ENCODE measurements at places on chromosomes 13 and 19.

DNA sequence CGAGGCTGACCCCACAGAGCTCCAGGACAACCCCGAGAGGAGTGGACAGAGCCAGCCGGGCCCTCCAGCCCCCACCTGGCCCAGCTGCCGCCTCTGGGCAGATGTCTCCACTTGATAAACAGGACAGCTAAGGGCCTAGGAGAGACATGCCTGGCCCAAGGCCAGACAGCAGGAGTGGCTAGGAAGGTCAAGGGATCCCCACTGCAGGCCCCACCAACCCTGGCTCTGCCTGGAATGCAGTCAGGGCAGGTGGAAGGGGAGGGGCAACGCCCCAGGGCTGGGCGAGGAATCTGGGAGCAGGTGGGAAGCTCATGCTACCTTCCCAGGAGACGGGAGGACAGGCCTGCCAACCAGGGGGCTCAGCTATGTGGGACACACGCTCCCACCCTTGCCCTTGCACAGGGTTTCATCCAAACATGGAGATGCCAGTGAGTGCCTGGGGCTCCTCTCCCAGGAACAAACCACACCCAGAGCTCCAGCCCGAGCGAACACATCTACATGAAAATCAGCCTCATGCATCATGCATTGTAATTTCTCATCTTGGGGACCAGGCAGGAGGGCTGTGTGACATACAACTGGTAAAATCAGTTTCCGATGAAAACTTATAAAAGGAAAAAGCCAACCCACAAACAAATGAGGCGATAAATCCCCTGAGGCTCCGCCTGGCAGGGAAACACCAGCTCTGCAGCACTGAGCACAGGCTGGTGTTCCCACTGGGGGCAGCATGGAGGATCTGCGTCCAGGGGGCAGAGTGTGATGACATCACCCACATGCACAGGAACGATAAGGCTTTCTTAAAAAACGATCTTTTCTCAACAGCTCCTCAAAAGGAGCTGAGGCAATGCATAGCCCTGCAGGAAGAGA is 25.0 kb downstream of the SH3GL1 start:
- DNase-seq = no peak

- no peak for DNase-seq
These were observed 77.1 kb downstream of the GGACT start for GRCh38 chr13:100511466-100511865.

GRCh38 chr19:13652810-13653590 is 111.3 kb upstream of the MRI1 start:
- no peak for DNase-seq

DNA sequence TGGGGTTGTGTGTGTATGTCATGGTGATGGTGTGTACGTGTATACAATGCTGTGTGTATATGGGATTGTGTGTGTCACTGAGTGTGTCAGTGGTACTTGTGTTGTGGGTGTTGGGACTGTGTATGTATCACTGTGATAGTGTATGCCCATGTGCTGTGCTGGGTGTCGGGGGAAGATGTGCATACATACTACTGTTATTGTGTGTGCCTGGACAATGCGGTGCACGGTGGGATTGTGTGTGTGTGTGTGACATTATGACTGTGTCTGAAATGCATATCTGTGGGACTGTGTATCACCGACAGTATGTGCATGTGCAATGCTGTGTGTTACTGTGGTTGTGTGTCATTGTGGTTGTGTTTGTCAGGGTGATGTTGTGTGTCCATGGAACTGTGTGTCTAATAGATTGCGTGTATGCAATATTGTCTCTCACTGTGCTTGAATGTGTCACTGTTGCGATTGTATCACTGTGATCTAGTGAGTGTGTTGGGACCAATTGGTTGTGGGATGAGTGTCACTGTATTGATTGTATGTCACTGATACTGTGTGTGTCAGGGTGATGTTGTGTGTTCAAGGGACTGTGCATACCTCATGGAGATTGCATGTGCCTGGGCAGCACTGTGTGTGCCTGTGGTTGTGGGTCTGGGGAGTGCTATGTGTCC is 11.0 kb upstream of the BBC3 start:
- DNase-seq = no peak

- DNase-seq = no peak
These were observed 37.1 kb downstream of the UTP14C start for GRCh38 chr13:52061587-52061986.

GRCh38 chr19:33914599-33914998 is 117.9 kb downstream of the KCTD15 start:
- no peak for DNase-seq

DNA sequence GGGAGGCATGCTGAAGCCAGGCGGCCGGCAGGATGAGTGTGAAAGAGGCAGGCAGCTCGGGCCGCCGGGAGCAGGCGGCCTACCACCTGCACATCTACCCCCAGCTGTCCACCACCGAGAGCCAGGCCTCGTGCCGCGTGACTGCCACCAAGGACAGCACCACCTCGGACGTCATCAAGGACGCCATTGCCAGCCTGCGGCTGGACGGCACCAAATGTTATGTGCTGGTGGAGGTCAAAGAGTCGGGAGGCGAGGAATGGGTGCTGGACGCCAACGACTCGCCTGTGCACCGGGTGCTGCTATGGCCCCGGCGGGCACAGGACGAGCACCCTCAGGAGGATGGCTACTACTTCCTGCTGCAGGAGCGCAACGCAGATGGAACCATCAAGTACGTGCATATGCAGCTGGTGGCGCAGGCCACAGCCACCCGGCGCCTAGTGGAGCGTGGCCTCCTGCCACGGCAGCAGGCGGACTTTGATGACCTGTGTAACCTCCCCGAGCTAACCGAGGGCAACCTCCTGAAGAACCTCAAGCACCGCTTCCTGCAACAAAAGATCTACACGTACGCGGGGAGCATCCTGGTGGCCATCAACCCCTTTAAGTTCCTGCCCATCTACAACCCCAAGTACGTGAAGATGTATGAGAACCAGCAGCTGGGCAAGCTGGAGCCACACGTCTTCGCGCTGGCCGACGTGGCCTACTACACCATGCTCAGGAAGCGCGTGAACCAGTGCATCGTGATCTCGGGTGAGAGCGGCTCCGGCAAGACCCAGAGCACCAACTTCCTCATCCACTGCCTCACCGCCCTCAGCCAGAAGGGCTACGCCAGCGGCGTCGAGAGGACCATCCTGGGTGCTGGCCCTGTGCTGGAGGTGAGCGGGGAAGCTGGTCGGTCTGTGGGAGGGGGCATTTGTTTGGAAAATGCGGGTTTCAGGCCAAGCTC is 26.4 kb downstream of the MYO9B start:
- DNase-seq = no peak

DNA sequence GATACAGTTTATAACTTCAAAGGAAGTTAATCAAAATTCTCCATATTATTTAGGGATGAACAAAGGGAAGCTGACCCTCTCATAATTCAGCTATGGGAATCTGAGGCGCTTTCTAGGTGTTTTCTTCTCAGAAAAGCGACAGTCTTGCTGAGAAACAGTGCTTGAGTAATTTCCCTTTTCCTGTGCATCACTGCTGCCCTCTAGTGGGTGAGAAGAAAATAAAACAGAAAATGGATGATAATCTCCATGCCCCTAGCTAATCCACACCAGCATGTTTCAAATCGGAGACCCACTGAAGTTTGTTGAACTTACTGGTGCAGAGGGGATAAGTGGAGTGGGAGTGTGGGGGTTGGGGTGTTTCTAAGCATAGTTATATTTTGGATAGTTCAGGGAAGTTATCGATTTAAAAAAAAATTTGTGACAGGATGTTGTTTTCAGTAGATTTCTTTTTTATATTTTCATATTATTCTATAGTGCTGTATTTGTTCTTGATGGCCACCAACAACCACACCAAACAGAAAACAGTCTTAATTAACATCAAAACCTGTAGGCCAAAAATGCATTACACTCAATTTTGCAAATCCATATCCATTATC is 21.4 kb downstream of the LCP1 start:
- DNase-seq = peak; percentile 11

DNA sequence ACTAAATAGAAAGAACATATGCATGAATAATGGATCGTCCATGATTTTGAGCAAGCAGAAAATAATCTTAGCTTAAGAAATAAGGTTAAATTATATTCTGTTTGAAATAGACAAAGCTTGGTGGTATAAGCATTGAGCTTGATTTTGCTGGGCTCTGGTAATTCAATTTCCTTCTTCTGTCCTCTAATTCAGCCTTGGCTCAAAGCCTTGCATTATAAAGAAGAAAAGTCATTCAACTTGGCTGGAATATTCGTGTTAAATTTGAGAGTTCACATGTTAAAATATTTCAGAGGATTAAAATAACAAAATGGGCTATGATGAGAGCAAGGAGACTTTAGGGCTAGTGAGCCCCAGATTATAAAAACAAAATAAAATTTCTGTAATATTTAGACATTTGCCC is 415.4 kb upstream of the PCDH20 start:
- no peak for DNase-seq

GRCh38 chr19:15790096-15790495 is 2.6 kb downstream of the OR10H5 start:
- DNase-seq = no peak

DNA sequence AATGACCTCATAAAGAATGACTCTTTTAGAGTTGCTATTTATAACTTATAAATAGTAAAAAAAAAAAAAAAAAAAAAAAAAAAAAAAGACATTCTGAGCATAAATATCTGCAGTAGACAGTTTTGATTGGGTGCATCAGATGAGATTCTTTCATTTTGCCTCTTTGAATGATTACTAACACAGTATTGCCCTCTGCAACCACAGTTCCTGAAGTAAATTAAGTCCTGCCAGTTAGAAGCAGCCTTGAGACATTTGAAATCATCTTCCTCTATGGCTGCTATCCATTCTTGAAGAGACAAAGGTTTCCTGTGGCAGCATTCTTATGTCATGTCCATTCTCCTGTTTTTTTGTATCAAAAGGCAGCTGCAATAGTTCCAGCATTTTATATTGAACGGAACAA is 892.4 kb upstream of the MIR17HG start:
- no peak for DNase-seq

GRCh38 chr19:18649371-18650020 is 12.7 kb downstream of the KLHL26 start:
- no peak for DNase-seq

DNA sequence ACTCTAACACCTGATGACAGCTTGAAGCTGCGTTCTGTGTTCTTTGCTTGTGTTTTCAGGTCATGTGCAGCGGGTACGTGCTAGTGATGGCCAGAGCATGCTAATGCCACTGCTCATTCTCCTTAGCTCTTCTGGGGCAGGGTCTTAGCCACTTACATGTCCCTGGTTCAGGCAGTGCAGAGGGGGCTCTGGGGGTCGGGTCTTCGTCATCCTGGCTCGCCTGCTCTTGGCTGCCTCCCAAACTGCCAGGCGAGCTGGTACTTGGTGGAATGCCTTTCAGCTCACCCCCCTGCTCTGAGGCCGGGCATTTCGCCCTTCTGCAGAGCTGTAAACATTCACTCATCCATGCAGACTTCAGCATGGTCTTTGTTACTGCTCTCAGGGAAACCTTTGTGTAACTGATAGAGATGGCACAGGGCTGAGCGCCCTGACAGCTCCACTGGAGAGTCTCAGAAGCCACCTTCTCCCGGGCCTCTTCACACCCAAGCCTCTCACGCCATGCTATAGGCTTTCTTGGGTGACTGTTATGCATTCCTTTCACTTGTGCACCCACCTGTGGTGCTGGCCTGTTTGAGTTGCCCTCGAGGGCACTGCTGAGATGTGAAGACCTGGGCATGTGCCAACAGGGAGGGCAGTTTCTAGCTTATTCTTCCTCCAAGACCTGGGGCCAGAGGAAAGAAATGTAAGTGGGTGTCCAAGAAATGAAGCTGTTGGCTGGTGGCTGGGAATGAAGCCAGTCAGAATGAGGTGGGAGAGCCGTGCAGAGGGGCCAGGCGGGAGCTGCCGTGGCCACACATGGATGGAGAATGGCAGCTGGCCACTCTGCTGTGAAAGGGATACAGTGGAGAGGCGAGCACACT is 24.4 kb downstream of the FAM124A start:
- no peak for DNase-seq

GRCh38 chr13:106507560-106508274 is 27.7 kb downstream of the EFNB2 start:
- no peak for DNase-seq

DNA sequence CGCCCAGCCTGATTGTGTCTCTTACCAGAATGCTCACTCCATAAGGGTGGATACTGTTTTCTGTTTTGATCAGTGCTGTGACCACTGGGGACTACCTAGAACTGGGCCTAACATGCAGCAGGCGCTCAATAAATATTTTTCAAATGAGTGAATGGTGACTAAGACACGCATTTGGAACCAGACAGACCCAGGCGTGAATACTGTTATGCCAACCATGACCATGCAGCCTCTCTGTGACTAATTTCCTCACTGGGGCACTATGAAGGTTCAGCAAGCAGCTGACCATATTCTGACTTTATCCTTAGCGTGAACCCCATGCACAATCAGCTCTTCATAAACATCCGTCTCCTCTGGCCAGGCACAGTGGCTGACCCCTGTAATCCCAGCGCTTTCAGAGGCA is 13.0 kb upstream of the SPC24 start:
- peak; percentile 88 for DNase-seq

DNA sequence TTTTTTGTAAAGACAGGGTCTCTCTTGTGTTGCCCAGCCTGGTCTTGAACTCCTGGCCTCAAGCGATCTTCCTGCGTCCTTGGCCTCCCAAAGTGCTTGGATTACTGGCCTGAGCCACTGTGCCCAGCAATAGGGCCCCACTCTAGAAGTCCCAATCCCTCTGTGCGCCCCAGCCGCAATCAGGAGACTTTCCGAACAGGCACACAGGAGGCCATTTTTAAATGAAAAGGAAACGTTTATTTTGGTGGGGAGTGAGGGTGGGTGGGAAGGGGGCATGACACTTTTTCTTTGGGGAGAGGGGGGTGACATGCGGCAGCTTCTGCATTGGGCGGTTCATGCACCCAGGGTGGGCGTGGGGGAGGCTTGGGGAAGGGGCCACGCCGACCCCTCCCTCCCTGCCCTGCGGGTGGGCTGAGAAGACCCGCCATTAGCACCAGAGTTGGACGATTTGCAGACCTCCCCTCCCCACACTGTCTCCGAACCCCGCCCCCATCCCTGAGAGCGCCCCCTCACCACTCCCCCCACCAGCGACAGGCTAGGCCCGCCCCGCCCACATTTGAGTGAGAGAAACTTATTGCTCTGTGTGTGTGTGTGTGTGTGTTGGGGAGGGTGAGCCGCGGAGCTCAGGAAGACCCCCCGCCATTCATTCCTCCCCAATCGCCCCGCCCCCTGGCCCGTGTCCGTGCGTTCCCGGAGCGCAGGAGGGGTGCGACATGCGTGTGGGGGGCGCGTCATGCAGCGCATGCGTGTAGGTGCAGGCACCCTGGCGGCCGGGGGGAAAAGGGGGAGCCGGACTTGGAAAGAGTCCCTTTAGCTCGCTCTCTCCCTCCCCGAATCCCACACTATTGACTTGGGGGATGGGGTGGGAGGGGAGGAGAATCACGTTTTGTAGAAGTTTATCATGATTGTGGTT is 17.2 kb downstream of the KCNC3 start:
- no peak for DNase-seq

GRCh38 chr19:6079107-6079506 is 31.2 kb downstream of the RFX2 start:
- DNase-seq = no peak

DNA sequence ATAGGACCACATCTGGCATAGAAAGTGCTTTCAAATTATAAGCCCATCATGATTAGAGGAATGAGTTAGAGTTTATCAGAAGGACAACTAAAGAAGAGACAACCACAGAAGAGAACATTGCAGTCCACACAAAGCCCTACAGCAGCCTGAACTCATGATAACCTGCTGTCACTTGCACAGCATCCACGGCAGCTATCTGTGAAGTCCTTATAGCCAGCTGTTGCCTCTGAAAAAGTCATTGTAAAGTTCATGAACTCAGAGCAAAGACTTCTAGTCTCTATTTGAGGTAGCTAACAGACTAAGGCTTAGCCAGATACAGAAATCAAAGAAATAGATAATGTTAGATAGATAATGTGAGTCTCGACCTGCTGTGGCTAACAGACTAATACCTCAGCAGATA is 450.0 kb downstream of the KLF5 start:
- DNase-seq = no peak

All from HS-27A (cell line).